ENCODE measurements at places on chromosomes 3 and 15. TPM values are rescaled to one million over a fixed set of nuclear protein-coding genes. Genes with fewer than 3 reads are reported as not detected.

The ZBTB47 gene
- total RNA-seq: 22.9 TPM

The NAALADL2 gene
- 2.9 TPM for total RNA-seq

The SECISBP2L gene
- 38.2 TPM for total RNA-seq

The ZNF619 gene
- total RNA-seq: 7.0 TPM

The IMPG2 gene
- 0.98 TPM for total RNA-seq

The EFCC1 gene
- 2.3 TPM for total RNA-seq

The FBXL22 gene
- under 0.01 TPM for total RNA-seq

The RBP2 gene
- not detected for total RNA-seq

The ZNF639 gene
- 51.9 TPM for total RNA-seq

The DCBLD2 gene
- 121 TPM for total RNA-seq

The CHL1 gene
- not detected for total RNA-seq

The CLRN1 gene
- total RNA-seq: not detected

The MGLL gene
- 67.6 TPM for total RNA-seq

All from vein endothelial cell (primary cell).